ENCODE measurements at places on chromosomes 4 and X. TPM values are rescaled to one million over a fixed set of nuclear protein-coding genes. Genes with fewer than 3 reads are reported as not detected.
A peak's percentile ranks its signal among the peaks of the same experiment; 100 is the strongest.

GRCh38 chr4:82893942-82894341, 3.0 kb upstream of the SEC31A start:
- no peak for DNase-seq

The CT45A3 gene
- total RNA-seq = not detected

DNA sequence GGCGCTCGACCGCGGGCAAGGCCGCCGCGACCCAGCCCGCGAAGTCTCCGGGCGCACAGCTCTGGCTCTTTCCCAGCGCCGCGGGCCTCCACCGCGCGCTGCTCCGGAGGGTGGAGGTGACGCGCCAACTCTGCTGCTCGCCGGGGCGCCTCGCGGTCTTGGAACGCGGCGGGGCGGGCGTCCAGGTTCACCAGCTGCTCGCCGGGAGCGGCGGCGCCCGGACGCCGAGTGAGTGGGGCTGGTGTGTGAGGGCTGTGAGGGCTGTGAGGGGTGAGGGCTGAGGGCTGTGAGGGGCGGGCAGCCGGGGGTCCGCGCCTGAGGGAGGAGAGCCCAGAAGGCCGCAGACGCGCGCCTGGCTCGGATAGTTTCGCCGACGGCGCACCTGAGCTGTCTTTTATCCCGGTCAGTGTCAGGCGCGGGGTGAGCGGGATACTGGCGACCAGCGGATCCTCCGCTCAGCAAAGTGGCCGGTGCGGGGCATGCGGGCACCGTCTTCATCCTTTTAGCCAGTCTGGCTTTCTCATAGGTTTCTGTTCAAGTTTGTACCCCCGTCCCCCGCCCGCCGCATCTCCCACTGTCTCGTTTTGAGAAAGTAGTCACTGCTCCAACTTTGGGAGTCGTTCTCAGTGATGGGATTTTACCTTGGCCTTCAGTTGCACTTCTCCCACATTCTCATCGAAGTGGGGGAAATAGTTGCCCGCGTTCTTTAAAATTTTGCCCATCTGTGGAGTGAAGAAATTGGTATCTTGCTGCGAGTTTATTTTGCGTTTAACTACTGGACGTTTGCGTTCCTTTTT, 586 bp downstream of the HERC5 start:
- no peak for DNase-seq

The NUDT10 gene
- 25.0 TPM for total RNA-seq

The ADGRG4 gene
- total RNA-seq = not detected

GRCh38 chrX:22666441-22666840, 333.3 kb upstream of the DDX53 start:
- DNase-seq = no peak

DNA sequence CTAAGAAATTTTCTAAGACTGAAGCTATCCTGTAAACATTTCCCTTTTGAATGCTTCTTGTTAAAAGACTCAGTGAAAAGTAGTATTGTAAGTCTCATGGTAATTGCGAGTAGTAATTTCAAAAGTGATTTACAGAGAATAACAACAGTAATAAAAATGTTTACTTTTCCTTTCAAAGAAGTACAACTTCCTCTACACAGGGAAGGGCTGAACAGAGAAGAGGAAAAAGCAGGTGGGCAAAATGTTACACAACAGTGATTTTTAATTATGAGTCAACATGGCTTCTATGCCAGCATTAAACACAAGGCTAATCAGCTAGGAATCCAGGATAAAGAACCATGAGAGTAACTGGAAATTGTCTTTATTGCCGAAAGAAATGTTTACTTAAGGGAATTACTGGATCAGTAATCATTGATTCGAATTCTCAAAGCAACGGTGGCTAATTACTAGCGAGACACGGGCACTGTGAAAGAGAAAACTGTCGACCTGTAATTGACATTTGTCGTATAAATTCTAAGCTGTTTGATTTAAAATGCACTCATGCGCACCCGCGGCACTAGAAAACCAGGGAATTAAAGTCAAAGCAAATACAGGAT, 15.4 kb downstream of the UTP3 start:
- DNase-seq = peak; percentile 13

Data from dorsolateral prefrontal cortex (tissue), 122 donors.